Stimulated activated CD4-positive, alpha-beta T cell treated with anti-CD3 and anti-CD28 coated beads, Interleukin-2, amount 100 ng/mL, for 4 hours (primary cell): ENCODE measurements at places on chromosomes 2 and 18.

DNA sequence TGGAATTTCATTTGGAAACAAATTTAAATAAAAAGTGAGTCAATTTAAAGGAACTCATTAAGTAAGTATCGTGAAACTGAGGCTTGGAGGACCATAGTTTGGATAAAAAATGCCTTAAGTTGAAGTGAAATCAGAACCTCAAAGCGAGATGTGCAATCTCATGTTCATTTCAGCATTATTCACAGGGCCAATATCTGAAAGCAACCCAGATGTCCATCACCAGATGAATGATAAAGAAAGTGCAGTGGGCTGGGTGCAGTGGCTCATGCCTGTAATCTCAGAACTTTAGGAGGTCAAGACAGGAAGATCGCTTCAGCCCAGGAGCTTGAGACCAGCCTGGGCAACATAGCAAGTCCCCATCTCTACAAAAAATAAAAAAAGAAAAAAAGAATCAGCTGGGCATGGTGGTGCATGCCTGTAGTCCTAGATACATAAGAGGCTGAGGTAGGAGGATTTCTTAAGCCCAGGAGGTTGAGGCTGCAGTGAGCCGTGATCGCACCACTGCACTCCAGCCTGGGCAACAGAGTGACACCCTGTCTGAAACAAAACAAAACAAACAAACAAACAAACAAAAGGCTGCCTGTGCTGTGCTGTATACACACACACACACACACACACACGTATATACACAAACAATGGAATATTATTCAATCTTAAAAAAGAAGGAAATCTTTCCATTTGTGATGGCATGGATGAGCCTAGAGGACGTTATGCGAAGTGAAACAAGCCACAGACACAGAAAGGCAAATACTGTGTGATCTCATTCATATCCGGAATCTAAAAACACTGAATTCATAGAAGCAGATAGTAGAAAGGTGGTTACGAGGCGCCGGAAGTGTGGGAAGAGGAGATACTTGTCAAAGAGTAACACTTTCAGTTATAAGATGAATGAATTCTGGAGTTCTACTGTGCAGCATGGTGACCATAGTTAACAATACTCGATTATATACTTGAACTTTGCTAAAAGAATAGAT lies 14.5 kb downstream of the SH3RF3 start:
- peak; percentile 44 for DNase-seq

GRCh38 chr2:119462574-119462973 lies 30.9 kb downstream of the TMEM37 start:
- DNase-seq = no peak

- no peak for DNase-seq
Measured at GRCh38 chr2:18456026-18456425, 104.4 kb downstream of the RDH14 start.

DNA sequence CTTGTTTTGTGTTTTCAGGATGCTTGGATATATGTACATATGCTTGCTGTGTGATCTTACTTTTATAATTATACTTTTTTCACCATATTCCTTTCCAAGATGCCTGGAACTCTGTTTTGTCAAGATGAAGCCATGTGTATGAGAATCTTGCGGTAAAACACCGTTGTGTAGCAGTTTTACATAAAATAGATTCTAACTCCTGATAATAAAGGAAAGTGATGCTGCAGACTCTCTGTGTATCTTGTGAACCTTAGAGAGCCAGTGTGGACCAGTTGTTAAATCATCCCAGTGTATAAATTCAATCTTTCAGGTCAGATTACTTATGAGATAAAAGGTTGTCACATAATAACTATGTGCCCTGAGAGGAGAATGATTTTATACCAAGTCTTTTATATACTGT lies 12.5 kb upstream of the ITGA4 start:
- DNase-seq = no peak

GRCh38 chr18:2853173-2853925 lies 6.5 kb downstream of the EMILIN2 start:
- no peak for DNase-seq

- no peak for DNase-seq
Measured at GRCh38 chr18:77762014-77762413, 512.4 kb downstream of the GALR1 start.

GRCh38 chr2:28047681-28048080 lies 157.2 kb downstream of the BABAM2 start:
- no peak for DNase-seq

GRCh38 chr2:85578243-85579180 lies 1.1 kb downstream of the VAMP8 start:
- no peak for DNase-seq

DNA sequence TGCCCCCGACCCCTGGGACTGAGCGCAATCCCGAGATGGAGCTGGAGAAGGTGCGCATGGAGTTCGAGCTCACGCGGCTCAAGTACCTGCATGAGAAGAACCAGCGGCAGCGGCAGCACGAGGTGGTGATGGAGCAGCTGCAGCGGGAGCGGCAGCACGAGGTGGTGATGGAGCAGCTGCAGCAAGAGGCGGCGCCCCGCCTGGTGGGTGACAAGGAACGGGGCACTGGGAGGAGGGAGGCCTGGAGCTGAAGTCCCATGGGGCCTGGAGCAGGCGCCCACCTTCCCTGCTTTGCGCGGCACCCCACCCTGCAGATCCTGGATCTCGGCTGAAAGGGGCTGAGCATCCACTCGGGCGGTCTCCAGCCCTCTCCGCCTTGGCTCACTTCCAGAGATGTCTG lies 1.2 kb downstream of the TMEM247 start:
- DNase-seq = no peak

- no peak for DNase-seq
Measured at GRCh38 chr18:56890632-56891031, 239.5 kb downstream of the WDR7 start.

GRCh38 chr2:47869859-47870595 lies 36.3 kb downstream of the FBXO11 start:
- DNase-seq = no peak

GRCh38 chr2:113963965-113964364 lies 74.1 kb downstream of the ACTR3 start:
- no peak for DNase-seq

- DNase-seq = no peak
Measured at GRCh38 chr2:205176546-205176945, 505.8 kb upstream of the NRP2 start.

DNA sequence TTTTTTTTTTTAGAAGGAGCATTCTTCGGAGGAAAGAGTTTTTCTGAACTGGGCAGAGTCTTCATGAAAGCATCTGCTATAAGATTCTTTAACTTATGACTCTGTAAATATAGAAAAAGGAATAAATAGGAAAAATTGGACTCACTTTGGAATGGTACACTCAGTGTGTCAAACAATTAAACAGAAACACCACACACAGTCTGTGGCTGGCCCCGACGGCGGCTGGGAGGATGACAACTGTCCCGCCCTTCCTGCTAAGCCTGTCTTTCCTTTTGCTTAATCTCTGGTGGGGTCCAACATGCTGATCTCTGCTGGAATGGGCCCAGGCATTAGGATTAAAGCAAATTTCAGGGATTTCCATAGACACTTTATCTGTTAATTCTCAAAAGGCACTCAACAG lies 12.5 kb upstream of the RAB31 start:
- no peak for DNase-seq

DNA sequence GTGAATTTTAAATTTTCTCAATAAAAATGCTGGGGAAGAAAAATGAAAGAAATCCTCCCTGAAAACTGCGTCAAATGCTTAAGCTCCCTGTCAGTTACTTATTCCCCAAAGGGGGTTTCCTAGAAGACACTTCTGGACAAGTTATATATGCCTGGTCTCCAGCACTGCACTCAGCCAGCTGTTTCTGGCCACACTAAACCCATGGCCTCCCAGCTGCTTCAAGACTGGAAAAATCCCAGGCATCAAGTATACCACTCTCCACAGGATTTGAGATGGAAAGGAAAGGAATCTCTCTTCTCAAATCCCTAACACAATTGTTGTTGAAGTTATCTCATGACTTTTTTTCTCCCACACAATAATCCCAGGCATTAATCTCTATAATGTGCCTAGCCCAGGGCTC lies 245.7 kb downstream of the NBAS start:
- no peak for DNase-seq

DNA sequence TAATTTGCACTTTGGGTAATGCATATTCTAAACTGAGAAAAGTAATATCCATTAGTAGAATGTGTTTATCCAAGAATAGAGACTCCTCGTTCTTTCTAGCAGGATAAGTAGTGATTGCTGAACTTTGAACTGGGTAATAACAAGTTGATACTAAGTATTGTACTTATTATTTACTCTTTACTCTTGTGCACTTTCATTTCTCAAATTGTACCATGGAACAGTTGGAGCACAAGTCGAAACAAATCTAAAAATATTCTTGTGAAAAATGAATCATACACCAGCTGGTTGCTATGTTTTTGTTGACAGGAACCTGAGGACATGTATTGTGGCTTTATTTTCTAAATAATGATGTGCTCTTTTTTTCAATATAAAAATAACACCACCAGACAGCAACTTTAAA lies 111.9 kb downstream of the RGPD3 start:
- no peak for DNase-seq

- DNase-seq = no peak
Measured at GRCh38 chr2:155391613-155392130, 693.2 kb downstream of the KCNJ3 start.

DNA sequence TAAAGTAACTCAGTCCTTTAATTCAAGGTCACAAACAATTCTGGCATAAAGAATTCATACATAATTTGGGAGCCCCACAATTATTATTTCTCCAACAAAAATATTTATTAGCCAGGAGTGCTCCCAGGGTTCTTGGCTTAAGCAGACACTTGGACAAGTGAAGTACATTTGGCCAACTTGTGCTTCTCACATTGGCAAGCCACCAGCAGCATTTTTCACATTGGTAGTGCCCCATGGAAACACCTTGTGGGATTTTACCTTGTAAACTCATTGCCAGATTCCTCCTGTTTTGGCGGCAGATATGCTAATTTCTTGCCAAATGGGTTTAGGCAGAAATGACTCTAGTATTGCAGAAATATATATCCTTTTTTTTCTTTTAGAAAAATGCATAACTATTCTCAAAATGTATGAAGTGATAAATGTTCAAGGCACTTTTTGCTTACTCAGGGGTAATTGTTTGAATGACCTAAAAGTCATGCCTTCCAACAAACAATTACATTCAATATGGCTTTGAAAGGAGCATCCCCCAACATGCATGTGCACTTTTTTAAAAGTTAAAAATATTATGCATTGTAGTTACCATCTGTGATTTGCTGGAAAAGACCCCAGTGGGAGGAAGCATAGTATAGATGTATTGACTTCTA lies 113.5 kb downstream of the CSRNP3 start:
- no peak for DNase-seq

GRCh38 chr2:20666304-20667150 lies at the start of gene GDF7:
Gene GDF7, plus strand, starts transcription at chr2:20667144. Its CDS starts 96 bp downstream, at chr2:20667240.
- DNase-seq = no peak

- no peak for DNase-seq
Measured at GRCh38 chr2:11990576-11990975, 244.1 kb downstream of the LPIN1 start.

GRCh38 chr2:144362401-144362800 lies 157.5 kb downstream of the ZEB2 start:
- no peak for DNase-seq

DNA sequence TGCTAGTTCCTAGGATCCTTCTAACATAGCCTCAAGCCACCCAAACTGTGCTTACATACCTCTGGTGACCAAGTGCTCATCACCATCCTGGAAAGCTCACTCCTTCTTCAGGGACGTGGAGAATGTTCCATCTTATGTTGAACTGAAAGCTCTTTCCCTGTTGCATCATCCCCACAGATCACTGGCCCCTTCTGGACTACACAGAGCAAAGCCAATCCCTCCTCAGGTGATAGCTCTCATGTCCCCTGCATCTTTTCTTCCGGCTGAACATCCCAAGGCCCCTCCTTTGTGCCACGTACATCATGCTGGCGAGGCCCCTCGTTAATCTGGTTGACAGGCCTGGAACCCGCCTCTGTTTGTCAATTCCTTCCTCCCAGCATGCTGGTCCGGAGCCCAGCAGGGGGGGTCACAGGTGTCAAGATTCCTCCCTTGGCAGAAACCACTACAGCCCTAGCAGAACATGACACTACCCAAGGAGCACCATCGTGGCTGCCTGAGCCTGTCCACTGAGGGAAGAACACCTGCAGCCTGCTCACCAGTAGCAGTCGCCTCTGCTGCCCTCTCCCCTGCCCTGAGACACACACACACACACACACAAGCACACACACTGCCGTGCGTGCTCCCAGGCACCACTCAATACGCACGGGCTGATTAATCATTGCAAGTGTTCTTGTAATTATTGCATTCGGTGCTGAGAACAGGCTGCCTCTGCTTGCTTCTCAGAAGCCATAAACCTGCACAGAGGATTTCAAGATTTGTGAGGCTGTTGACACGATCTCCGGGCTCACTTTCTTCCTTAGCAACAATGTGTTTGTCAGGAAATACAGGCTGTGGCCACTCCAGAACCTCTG lies 6.3 kb upstream of the KCNK3 start:
- DNase-seq = no peak

DNA sequence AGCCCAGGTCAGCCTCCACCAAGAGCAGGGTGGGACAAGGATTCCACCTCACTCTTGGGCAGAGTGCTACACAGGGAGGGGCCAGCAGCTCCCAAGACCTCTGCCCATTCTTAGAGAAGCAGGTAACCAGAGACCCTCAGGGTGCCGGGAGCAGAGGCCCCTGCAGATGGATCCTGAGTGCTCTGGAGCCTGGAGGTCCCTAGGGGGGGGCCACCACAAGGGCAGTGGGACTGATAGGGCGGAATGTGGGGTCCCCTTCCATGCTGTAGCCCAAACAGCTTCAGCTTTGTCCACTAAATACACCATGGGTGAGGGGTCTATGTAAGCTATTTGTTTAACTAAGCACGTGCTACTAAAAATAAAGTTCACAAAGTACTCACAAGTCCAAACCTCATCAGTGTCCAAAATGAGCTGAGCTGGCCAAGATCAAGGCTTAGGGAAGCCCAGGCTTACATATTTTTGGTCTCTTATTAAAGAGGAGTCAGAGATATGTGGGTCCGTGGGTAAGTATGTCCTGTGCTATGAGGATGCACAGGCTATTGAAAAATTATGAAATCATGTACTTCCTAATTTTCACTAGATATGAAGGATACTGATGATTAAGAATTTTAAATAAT lies 21.5 kb upstream of the GPC1 start:
- no peak for DNase-seq

DNA sequence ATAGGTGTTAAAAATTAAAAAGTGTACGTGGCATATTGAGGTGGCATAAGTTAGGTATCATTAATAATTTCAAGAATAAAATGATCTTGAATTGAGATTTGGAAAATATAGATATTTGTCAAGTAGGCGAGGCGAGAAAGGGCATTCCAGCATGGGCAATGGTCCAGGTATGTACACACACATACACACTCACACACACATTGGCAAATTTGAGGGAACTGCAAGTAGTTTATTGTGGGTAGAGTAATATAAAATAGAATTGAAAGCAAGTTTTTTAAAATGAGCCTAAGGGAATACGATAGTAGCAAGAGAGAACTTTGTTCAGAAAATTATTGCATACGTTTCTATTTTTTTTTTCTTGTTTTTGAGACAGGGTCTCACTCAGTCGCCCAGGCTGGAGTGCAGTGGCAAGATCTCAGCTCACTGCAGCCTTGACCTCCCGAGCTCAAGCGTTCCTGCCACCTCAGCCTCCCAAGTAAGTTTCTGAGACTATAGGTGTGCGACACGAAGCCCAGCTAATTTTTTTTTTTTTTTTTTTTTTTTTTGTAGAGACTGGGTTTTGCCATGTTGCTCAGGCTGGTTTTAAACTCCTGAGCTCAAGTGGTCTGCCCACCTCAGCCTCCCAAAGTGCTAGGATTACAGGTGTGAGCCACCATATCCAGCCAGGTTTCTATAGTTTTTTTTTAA lies 96.7 kb upstream of the SLC39A10 start:
- no peak for DNase-seq

- no peak for DNase-seq
Measured at GRCh38 chr18:63402246-63403162, 19.8 kb downstream of the VPS4B start.
